ENCODE measurements at places on chromosomes 6 and 20. TPM values are rescaled to one million over a fixed set of nuclear protein-coding genes. Genes with fewer than 3 reads are reported as not detected.

The SIGLEC1 gene
- polyA plus RNA-seq: not detected

The SCGN gene
- not detected for polyA plus RNA-seq

The NRSN1 gene
- polyA plus RNA-seq: not detected

The TMEM200A gene
- polyA plus RNA-seq: 0.19 TPM

The LRRN4 gene
- polyA plus RNA-seq: not detected

The OR2B6 gene
- not detected for polyA plus RNA-seq

Measured in CD4-positive, CD25-positive, alpha-beta regulatory T cell (primary cell).